ENCODE measurements at places on chromosomes 5 and 9. TPM values are rescaled to one million over a fixed set of nuclear protein-coding genes. Genes with fewer than 3 reads are reported as not detected.

GRCh38 chr9:137050570-137050969, 3.3 kb downstream of the ENTPD2 start:
- DNase-seq, result no peak

The MLANA gene
- total RNA-seq, result not detected

The C5orf34 gene
- 3.7 TPM for total RNA-seq

DNA sequence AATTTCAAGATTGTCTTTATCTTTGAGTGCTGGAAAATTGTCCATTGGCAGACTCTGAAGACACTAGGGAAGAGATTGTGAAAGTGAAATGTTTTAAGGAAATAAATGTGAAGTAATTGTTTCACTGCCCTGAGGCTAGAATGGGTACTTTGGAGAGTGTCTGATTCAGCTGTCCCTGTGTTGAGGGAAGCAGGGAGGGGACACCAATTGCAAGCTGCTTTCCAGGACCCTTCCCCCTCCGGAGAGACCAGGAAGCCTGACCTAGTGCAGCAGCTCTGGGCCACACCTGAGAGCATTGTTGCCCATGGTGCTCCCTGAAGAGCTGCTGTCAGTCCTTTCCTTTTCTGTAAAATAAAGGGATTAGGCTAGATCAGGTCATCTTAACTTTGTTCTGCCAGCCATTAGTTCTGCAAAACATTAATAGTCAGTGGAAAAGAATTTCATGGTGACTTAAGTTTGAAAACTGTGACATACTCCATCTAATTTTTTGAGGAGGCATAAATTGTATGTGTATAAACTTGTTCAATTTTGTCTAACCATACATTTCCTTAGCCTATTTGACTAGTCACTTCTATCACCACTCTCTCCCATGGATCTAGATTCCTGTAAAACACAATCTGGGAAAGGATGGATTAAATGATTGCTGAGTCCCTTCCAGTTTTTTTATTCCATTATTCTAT, 18.8 kb downstream of the MAP1B start:
- DNase-seq, result no peak

DNA sequence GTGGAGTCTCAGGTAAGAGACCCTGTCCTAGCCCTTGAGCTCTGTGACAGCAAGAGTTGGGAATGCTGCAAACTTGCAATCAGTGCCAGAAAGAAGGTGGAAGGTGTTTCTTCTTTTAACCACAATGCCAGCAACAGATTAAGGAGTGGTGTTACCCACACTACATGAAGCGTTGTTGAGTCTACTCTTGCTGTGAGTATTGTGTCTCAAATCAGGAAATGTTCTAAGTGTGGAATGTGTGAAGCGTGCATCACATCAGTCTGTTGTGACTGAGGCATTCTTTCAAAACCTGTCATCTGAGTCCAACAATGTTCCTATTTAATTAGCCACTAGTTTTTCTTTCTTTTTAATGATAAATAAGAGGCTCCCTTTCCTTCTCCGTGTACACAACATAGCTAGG, 2.9 kb upstream of the LURAP1L start:
- DNase-seq, result no peak

The TMEM174 gene
- not detected for total RNA-seq

DNA sequence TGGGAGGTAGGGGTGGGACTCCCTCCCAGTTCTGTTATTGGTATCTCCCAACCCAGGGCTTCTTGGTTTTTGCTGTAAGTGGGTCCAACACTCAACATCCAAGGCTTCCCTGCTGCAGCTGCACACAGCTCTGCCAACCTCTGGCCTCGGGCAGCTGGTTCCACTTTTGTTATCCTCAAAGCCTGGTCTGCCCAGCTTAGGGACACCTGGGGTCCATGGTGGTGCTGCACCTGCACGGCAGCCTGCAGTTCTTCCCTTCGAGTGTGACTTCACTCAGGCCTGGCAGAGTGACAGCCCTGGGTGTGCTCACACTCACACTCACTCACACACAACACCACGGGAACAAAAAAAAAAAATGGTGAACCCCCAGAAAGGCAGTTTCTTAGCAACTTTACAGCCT, 15.3 kb upstream of the SAP30L start:
- DNase-seq, result no peak

All from cardiac muscle cell (in vitro differentiated cells and primary cell).